CD4-positive, alpha-beta T cell treated with Interferon gamma for 1 hour (primary cell): ENCODE measurements at places on chromosomes 3 and 15.

- DNase-seq, result no peak
Measured at GRCh38 chr15:73683257-73683776, 866 bp upstream of the CD276 start.

GRCh38 chr3:144662729-144663128, 691.1 kb downstream of the DIPK2A start:
- DNase-seq, result no peak

- DNase-seq, result no peak
Measured at GRCh38 chr3:108218811-108219210, 3.4 kb downstream of the IFT57 start.

DNA sequence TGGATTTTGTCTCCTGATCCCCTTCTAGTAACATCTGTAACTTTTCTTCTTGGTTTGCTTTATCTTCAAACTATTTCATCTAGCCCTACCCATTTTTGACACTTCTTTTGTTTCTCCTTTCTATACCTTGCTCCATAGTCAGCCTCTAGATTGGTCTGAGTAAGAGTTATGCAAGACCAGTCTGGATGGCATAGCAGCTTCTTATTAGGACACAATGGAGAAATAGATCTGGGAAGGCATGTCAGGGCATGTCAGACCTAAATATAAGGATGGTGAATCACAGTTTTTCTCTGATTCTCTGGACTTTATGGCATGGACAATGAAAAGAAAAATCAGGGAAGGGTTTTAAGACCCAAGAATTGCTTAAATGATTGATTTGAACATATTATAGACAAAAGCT, 452.5 kb downstream of the RAP2B start:
- no peak for DNase-seq

DNA sequence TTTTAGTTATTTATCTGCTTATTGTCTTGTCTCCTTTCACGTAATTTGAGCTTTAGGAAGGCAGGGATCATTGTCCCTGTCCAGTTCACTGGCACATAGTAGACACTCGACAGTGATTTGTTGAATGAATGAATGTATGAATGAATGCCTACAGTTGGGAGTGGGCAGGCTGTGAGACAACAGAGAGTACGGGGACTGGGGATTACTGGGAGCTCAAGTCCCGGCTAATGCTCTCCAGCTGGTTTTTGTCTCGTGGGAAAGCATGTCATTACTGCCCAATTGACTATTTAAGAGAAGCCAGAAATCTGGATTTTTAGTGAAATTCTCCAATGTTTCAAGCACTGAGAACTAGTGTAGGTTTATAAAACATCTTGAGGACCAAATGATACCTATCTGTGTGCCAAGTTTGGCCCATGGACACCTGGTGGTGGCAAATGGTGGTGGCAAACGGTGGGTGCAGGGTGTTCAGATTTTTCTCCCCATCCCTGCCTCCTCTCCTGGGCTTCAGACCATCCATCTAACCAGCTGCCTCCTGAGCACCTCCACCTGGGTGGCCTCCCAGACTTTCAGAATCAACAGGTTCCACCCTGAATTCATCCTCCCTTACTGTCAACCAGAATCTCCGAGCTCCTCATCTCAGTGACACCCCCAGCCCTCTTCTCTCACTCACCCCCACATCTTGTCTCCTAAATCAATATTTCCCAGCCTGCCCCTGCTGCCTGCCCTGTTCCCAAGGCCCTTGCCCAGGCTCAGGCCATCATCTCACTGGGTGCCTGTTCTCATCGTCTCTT, 36.2 kb upstream of the TRH start:
- no peak for DNase-seq

DNA sequence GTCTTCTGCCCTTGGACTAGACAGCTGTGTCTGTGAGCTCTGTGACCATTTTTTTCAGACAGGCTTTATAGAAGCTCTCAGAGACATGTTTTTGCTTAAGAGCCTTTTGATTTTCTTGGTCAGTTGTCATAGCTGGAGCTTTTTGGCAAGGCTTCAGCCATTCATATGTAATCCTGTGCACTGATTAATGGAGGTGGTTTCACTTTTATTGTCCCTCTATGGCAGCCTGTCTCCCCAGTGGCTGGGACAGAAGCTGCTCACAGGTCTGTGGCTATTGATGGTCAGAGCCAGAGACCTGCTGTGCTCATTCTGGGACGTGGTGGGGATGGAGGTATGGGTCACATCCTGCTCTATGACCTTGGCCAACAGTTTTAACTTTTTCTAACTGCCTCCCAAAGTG, 226.6 kb upstream of the LRRFIP2 start:
- DNase-seq, result no peak

DNA sequence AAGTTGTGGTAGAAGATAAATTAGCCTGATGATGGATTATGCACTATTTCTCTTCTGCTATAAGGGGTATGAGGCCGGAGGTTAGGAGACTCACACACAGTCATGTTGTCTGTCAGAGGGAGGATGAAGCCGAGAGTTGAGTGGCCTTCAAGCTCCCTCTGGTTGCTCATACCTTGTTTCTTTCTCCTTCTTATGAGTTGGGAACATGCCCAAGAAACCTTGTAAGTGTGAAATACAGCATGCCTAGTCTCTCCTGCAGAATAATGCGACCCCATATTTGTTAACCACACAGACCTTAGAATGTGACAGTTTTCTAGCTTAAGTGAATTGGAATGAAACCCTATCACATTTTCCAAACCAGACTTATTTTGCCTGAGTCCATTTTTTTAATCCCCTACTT, 366.7 kb downstream of the PTPRG start:
- DNase-seq, result no peak

- DNase-seq, result no peak
Measured at GRCh38 chr15:87631775-87632174, 624.8 kb downstream of the NTRK3 start.

GRCh38 chr3:174268061-174268460, 591.1 kb upstream of the NAALADL2 start:
- no peak for DNase-seq
